Glomerular endothelial cell (primary cell): ENCODE measurements at places on chromosomes 12 and 14.

- no peak for DNase-seq
Observed at GRCh38 chr14:43894534-43894933, 612.5 kb downstream of the FSCB start.

DNA sequence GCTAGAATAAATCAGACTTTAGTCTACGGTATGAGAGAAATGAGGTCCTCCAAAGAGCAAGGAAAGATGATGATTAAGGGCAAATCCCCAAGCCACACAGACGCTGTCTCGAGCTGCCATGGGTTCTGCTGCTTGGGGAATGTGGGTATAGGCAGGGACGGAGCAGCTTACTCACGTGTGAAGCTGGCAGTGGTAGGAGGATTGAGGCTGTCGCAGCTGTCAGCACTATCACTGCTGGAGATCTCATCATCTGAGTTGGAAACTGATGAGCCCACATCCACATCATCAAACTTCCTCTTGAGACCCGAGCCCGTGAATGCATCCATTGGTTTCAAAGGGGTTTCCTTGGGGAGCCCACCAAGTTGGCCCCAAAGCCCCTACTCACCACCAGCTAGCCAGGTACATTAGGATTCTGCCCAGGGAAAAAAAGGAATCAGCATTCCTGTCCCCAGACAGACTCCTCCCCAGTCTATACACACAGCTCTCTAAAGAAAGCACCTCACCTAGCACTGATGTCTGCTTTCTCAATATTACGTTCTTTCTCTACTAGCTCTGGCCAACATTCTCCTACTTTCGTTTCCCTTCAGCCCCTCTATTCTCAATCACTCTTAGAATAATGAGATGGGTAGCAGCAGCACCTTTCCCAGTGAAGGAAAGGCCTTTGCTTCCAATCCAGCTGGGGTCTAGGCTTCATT is 7.0 kb downstream of the CSRNP2 start:
- no peak for DNase-seq

GRCh38 chr12:76548222-76548837 is 11.2 kb downstream of the OSBPL8 start:
- no peak for DNase-seq

DNA sequence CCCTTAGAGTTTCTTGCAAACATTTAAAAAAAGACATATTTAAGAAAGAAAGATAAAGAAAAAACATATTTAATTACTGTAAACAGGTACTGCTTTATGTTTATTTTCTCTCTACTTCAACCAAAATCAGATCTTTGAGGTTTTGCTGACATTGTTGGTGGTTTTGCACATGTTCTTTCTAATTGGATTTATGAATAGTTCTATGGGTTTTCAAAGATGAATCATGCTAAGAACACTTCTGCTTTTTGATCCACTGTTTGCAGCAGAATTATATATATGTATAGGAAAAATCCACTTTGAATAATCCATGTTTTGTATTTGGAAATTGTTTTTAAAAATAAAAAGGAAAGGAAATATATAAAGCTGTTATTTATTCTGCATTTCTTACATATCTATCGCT is 78.4 kb downstream of the FRMD6 start:
- DNase-seq: no peak

- DNase-seq: peak; percentile 95
Observed at GRCh38 chr12:59839514-59839913, 243.7 kb downstream of the SLC16A7 start.
